ENCODE measurements at places on chromosomes 6 and 20.

- no peak overlapping the region for H3K4me3 ChIP-seq
- H3K27me3 ChIP-seq = no peaks in the 10 kb centered on the region
- peaks cover 42% of the 10 kb centered on the region for H3K36me3 ChIP-seq
- no peak overlapping the region for H3K27ac ChIP-seq
- no peak for DNase-seq
Observed at GRCh38 chr6:52514514-52514913, 62.3 kb downstream of the TRAM2 start.

GRCh38 chr6:108419934-108420609 lies 125.2 kb downstream of the AFG1L start:
- no peaks in the 10 kb centered on the region for H3K4me1 ChIP-seq
- no peaks in the 10 kb centered on the region for H3K27me3 ChIP-seq
- no peaks in the 10 kb centered on the region for H3K36me3 ChIP-seq
- no peak overlapping the region for H3K4me3 ChIP-seq
- no peak for DNase-seq
- H3K27ac ChIP-seq = no peak overlapping the region

- H3K4me3 ChIP-seq = no peak overlapping the region
- no peak for DNase-seq
- no peaks in the 10 kb centered on the region for H3K27me3 ChIP-seq
- no peak overlapping the region for H3K27ac ChIP-seq
- no peaks in the 10 kb centered on the region for H3K36me3 ChIP-seq
Observed at GRCh38 chr6:137852346-137852745, 14.7 kb upstream of the TNFAIP3 start.

DNA sequence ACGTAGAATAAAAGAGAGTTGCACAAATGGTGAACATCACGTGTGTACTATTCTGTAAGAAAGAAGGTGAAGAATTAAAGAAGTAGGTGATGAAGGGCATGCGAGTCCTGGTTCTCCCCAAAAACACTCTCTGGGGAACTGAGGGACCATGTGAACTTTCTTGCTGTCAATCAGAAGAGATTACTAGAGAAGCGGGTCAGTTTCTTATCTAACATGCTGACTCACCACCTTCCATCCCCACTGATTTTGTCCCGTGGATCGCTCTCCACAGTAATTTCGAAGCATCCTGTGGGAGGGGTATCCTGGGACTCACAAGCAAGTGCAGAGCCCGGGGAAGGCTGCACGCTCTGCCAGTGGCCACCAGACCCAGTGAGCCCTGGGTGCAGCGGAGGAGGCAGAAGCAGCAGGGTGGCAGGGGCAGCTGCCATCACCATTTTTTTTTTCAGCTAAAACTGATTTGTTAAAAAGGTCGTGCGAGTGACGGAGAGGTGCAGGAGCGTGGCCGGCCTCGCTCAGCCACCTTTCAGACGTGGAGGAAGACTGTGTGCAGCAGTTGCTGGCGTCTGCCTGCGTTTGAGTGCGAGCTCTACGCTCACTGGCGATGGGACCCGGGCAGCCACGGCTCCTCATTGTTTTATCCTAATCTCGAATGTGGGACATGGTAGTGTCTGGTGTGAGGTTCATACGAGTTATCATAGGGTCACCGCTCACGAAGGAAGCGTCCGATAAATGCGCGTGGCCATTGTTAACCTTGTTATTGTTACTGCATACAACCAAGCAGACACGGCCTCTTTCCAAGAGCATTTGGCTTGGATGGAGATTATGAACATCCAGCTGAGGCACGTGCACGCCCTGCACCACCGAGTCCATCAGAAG lies 28.0 kb upstream of the SLCO4A1 start:
- DNase-seq = no peak
- H3K4me3 ChIP-seq = no peak overlapping the region
- no peaks in the 10 kb centered on the region for H3K27me3 ChIP-seq
- H3K4me1 ChIP-seq = no peaks in the 10 kb centered on the region
- no peaks in the 10 kb centered on the region for H3K36me3 ChIP-seq
- H3K27ac ChIP-seq = no peak overlapping the region

- H3K27ac ChIP-seq = no peak overlapping the region
- H3K27me3 ChIP-seq = no peaks in the 10 kb centered on the region
- no peak for DNase-seq
- no peak overlapping the region for H3K4me3 ChIP-seq
Observed at GRCh38 chr6:87293526-87293925, 28.9 kb upstream of the SMIM8 start.

DNA sequence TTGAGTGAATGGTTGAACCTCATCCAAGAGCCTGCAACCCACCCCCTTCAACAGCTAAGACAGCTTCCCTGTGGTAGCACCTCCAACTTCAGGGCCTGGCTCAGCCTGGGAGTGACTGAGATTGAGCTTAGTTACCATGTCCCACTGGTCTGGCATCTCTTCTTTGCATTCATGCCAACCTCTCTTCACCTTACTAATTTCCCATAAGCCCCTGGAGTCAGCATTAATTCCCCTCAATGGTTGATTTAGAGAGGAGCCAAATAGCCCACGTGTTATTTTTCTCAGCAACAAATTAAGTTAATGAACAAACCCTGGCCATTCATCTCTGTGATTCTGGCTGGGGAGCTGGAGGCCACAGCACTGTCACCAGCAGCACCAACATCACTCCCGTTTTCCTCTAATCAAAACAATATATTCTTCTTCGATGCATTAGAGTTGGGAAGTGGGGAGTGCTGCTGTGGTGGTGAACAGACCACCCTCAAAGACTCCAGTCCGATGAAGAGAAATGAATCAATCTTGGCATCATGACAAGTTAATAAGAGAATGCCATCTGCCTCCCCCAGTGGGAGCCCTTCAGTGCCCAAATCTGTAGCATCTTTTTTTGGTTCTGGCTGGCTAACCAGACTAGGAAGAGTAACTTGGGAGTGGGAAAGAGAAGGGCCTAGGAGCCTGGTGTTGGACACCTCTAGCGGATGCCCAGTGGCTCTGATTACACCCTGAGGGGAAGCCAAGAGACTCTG lies 316.9 kb upstream of the RNF24 start:
- H3K27ac ChIP-seq = no peak overlapping the region
- H3K36me3 ChIP-seq = no peaks in the 10 kb centered on the region
- DNase-seq = no peak
- no peaks in the 10 kb centered on the region for H3K27me3 ChIP-seq
- H3K4me3 ChIP-seq = no peak overlapping the region

GRCh38 chr6:71544906-71545305 lies 256.3 kb downstream of the OGFRL1 start:
- no peaks in the 10 kb centered on the region for H3K4me1 ChIP-seq
- no peak for DNase-seq
- H3K36me3 ChIP-seq = no peaks in the 10 kb centered on the region
- H3K27ac ChIP-seq = no peak overlapping the region

DNA sequence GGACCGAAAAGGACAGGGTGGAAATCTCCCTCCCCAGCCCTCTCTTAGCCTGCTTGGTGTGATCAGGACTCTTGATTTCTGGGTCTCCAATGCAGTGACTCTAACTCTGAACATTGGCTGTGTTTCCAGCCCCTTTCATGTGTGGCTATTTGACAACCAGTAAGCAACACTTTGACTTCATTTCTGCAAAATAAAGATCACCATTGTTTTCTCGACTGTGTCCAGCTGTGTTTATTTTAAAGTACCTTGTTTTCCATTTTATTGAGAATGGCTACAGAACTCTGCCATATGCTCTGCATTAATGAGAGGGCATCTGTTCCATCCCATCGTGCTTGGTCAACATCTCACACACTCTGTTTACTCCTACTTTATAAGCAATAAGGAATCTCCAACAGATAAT lies 60.9 kb upstream of the TAGAP start:
- no peaks in the 10 kb centered on the region for H3K27me3 ChIP-seq
- H3K4me3 ChIP-seq = no peak overlapping the region
- no peaks in the 10 kb centered on the region for H3K36me3 ChIP-seq
- no peak overlapping the region for H3K27ac ChIP-seq
- no peak for DNase-seq

DNA sequence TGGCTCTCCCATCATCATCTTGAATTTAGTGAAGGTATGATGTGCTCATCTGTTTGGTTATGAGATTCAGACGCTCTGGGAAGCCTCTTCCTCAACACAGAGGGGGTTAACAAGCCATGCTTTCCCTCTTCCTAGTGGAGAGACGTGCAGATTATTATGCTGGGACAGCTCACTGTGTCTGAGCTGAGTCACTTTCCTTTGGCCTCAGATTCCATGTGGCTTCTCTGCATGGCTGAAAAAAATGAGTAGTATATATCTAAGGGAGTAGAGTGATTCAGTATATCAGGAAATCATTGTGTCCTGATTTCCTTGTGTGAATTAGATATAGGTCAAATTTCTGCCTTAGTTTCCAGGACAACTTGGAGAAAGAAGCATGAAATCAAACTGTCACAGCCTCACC lies 52.6 kb downstream of the FIG4 start:
- no peak overlapping the region for H3K4me3 ChIP-seq
- H3K4me1 ChIP-seq = no peaks in the 10 kb centered on the region
- DNase-seq = no peak
- no peak overlapping the region for H3K27ac ChIP-seq
- no peaks in the 10 kb centered on the region for H3K27me3 ChIP-seq

GRCh38 chr6:101400326-101401135 lies 7.0 kb downstream of the GRIK2 start:
- H3K4me1 ChIP-seq = peaks cover 10% of the 10 kb centered on the region
- no peak for DNase-seq
- peak overlapping the region; percentile 56 for H3K4me3 ChIP-seq
- H3K36me3 ChIP-seq = no peaks in the 10 kb centered on the region
- no peaks in the 10 kb centered on the region for H3K27me3 ChIP-seq
